NCI-H1417 treated with DMSO at 0.1 percent for 48 hours (cell line): ENCODE measurements at places on chromosomes 7 and 10.
A peak's percentile ranks its signal among the peaks of the same experiment; 100 is the strongest.

- no peak for DNase-seq
These were observed 4.2 kb upstream of the MAFK start for GRCh38 chr7:1526271-1526754.

- peak; percentile 94 for DNase-seq
These were observed 155.0 kb downstream of the PTPRN2 start for GRCh38 chr7:158432369-158433341.

DNA sequence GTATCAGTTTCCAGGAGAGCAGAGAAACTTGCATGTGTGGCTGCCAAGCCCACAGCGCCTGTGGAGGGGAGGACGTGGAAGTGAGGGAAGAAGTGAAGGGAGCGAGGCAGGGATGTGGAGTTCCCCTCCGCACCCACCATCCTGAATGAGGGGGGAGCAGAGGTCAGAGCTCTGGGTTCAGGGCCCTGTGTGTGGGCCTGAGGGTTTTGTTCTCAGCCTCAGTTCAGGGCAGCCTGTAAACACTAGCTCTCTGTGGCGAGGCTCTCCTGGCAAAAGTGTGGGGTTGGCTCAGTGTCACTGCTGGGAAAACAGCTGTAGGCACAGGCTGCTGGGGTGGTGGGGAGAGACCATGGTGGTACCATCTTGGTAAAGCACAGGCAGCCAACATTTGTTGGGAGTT, 108.4 kb downstream of the C10orf105 start:
- DNase-seq, result no peak

- DNase-seq, result no peak
These were observed 25.5 kb upstream of the FAM221A start for GRCh38 chr7:23654508-23654907.

- no peak for DNase-seq
These were observed 3.7 kb downstream of the DBNL start for GRCh38 chr7:44048031-44048795.

DNA sequence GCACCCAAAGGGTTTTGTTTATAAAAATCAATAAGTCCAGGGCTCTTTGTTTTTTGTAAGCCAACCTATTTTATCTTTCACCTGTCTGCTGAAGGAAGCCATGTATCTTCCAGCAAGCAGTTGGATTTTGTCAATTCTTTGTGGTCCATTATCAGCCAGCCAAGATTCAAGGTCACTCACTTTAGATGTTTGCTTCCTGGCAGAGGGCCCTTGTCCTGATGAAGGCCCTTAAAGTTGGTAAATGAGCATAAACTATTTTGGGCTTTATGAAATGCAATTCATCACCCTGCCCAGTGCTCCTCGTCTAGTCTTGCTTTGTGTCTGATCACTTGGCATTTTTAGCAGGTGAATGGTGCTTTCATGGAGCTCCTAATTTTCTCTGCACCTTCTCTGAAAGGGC, 1004.2 kb downstream of the GRID1 start:
- no peak for DNase-seq
